ENCODE measurements at places on chromosomes 12 and 14. TPM values are rescaled to one million over a fixed set of nuclear protein-coding genes. Genes with fewer than 3 reads are reported as not detected.

The P2RX2 gene
- total RNA-seq, result not detected

DNA sequence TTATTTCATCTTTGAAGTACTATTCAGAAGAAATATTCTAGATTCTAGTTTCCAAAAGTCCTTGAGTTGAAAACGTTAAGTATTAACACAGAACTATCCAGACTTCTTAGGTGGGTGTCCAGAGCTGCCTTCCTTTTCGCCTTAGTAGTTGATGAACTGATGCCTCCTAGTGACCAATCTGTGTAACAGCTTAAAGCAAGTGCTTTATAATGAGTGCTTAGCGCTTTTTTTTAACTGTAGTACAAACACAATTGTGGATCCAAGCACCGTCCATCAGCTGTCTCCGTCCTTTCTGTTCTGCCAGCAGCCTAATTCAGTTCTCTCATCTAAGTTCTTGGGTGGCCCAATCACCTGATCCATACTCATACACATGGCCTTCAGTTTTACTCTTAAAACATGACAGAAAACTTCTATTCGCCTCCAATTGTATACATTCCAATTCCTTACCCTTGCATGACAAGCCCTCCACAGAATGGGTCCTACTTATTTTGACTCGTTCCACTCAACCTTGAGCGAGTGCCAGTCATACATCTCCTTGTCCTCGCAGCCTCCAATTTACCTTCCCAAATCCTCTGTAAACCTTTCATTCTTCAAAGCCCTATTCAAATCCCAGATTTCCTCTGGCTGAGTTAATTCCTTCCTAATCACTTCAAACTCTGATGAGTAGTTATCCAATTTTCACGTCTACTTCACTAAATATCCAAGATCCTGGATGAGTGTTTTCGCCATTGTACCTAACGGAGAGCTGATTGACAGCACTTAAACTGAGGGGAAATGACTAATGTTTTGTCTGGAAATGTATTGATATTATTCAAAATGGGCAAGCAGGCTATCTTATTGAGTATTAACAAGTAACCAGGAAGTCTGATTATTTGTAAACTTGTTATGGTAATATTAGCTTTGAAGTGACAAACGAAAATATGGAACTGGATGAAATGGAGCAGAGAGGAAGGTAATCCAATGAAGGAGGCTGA is 5.8 kb upstream of the PHLDA1 start:
- no peak for DNase-seq

- DNase-seq, result no peak
These were observed 406.3 kb upstream of the USP15 start for GRCh38 chr12:61853945-61854344.

DNA sequence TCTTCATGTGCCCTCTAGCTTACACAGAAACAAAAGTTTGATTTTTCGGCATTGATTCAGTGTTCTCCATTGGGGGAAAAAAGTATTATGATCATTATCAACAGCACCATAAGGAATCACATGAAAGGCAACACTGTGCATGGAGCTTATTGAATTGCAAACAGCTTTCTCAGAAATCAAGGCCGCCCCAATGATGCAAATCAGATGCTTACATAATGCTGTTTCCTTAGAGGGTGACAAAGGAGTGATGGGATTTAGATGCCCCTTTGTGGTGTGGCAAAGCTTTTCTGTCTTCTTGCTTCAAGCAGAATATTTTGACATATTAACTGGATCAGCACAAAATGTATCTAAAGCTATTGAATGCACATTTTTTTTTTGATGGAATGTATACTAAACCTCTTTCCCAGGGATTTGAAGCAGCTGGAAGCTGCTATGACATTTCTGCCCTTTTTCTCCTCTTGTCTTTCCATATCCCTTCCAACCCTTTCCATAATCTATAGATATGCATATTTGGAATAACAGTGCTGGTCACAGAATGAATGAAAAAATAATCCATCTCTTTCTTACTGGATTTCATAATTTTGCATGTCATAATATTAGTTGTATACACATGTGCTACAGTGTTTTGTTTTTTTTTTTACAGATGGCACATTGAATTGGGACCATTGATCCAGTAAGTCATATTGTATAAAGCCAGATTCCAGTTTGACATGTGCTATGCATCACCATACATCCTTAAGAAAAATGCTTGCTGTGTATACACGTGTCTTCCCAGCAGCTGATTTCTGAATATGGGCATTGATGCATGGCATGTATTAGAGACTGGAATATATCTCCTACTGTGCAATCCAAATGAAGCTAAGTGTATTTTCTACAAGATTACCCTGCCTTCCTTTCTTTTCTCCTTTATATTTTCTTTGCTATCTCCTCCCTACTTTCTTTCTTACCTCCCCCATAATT is 259.7 kb upstream of the DCN start:
- DNase-seq, result no peak

The KERA gene
- total RNA-seq, result not detected

The HELB gene
- total RNA-seq, result 4.0 TPM

DNA sequence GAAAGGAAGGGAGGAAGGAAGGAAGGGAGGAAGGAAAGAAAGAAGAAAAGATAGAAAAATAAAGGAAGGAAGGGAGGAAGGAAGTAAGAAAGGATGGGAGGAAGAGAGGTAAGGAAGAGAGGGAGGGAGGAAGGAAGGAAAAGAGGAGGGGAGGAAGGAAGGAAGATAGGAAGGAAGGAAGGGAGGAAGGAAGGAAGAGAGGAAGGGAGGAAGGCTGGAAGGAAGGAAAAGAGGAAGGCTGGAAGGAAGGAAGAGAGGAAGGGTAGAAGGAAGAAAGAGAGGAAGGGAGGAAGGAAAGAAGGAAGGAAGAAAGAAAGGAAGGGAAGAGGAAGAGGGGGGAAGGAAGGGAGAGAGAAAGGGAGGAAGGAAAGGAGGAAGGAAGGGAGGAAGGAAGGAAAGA is 12.8 kb upstream of the WIF1 start:
- DNase-seq, result no peak

The CCDC175 gene
- total RNA-seq, result not detected

The INSM2 gene
- not detected for total RNA-seq

- DNase-seq, result no peak
These were observed 87.8 kb downstream of the BBS10 start for GRCh38 chr12:76260390-76260748.

The GALNT6 gene
- 5.2 TPM for total RNA-seq

GRCh38 chr12:2335513-2335912 is 282.7 kb downstream of the CACNA1C start:
- no peak for DNase-seq

The KRT3 gene
- not detected for total RNA-seq

- no peak for DNase-seq
These were observed 107.6 kb downstream of the GTF2A1 start for GRCh38 chr14:81113176-81113575.

DNA sequence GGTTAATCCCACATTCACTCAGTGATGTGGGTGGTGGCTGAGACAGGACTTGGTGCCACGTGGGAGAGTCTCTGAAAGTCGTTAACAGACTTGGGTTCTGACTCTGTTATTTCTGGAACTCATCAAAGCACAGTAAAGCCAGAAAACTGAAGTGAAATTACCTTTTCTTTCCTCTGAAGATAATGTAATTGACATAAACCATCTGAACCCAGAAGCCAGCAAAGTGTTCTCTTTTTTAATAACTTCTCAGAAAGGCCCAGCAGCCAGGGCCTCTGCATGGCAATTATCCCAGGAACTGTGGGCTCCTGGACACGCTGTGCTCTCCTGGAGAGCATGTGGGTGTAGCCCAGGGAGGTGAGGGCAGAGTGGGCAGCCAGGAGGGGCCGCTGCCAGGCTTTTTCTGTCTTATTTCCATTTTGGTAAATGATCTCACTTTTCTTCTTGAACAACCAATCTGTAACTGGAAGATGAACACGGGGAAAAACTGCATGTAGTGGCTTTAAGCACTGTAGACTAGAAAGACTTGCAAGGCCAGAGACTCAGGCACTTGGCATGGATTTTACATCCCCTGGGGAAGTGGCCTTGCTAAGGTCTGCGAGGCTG is 444.1 kb upstream of the TMEM132C start:
- DNase-seq, result peak; percentile 36

DNA sequence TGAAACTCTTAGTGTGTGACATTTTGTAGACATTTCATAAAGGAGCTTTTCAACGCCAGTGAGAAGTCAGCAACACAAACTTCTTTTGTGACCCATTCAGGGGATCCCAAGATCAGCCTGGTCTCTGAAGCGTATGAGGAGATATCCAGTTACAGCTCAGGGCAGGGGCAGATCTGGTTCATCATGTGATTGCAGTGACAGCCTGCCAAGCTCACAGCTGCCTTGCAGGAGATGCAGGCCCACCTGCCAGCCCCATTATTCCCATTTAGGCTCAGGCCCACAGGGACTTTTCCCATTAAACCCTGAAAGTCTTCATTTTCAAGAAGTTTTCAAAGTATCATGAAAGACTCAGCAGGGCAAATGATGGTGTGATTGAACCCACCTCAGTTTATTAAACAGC is 38.3 kb downstream of the SRGAP1 start:
- no peak for DNase-seq

The PSME2 gene
- total RNA-seq, result 33.7 TPM

- no peak for DNase-seq
These were observed 26.2 kb upstream of the PLEKHG6 start for GRCh38 chr12:6284273-6284672.

GRCh38 chr12:51533799-51534198 is 57.2 kb upstream of the SCN8A start:
- DNase-seq, result no peak

The BICD1 gene
- 58.8 TPM for total RNA-seq

DNA sequence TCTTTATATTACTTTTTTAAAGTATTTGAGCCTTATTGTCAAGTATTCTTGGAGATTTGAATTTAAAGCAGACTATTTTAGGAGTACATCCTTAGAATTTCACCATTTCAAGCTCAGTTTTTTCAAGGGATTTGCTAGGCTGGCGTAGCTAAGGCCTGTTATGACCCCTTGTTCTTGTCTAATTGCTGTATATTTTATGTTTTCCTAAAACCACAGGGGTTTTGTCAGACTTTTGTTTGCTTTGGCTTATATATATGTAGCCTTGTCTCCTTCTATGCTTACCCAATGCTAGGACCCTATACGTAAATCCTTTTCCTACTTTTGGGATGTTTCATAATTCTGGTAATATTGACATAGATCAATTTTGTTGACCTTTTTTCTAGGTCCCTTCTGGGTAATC is 147.0 kb upstream of the SYT10 start:
- DNase-seq, result no peak

- no peak for DNase-seq
These were observed 2.8 kb downstream of the CAND1 start for GRCh38 chr12:67271976-67272375.

DNA sequence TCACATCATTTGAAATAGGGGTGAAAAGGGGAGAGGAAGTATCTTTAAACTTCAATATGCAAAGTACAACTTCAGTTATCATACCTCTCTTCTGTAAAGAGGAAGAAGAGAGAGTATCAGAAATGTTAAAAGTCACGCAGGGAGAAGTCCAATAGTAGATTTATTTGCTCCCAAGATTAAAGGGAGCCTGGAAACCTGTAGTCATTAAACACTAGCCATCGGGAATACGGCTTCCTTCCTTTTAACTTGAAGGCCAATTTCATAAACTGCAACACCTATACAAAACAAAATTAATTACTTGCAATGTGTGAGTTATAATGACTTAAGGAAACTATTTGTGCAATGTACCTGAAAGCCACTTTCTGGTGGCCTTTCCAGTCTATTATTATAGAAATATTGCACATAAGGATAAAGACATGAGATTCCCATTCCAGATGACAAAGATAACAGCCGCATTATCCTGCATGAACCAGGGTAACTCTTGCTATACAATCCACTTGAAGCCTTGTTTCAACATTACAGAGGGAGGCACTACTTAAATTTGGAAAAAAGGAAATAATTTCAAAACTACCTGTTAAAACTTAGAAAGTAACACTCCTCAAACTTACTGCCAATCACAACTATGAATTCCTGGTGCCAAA is 4.6 kb downstream of the BTG1 start:
- DNase-seq, result no peak

DNA sequence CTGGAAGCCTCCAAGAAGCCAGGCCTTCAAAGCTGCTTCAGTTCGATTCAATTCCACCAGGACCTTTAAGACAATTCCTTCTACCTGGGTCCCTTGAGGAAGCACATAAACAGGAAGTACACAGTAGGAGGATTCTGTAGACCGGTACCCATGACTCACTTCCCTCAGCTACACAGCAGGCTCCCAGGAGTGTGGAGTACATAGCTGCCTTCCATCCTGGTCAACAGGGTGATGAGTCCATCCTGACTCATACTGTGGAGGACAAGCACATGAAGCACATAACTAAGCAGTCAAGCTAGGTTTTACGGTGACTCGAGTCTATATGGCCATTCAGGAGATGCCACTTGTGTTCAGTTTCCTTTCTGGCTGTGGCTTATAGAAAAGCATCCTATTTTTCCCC is 197.6 kb upstream of the RBM19 start:
- DNase-seq, result no peak

The USP44 gene
- total RNA-seq, result 25.5 TPM

DNA sequence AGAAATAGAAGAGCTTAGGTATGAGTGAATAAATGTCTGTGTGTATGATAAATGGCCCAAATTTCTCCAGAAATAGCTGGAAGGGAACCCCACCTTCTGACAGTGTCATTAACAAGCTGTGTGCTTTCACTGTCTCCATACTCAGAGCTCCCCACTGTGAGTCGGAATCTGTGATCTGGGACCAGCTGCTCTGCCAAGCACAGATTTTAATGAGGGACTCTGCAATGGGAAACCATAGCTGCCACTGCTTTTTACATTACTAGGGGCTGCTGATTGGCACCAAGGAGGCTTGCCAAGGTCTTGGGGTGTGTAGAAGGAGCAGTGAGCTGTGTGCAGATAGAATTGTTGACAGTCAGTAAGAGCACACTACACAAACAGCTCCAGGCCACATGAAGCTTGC is 244.2 kb upstream of the CCDC196 start:
- no peak for DNase-seq

DNA sequence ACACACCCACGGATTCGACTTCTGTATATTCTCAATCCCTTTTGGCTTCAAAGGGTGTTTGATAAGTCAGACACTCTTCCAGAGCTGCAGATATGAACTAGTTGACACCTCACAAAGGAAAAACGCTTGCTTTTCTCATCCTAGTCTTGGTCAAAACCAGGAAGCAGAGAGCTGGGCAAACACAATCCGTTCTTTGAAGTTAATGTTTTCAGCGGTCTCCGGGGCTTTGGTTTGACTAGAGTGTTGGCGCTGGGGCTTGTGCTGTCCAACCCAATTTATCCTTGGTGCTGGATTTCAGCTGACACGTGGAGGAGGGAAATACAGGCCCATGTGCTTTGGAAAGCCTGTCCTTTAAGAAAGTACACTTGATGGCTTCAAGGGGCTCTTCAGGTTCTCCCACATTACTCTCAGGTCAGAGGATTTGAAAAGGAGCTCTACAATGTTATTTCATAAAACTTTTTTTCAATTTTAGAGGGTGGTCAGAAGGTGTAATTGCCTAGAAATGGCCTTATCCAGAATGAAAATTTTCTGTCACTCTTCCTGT is 985.8 kb downstream of the VRK1 start:
- no peak for DNase-seq

DNA sequence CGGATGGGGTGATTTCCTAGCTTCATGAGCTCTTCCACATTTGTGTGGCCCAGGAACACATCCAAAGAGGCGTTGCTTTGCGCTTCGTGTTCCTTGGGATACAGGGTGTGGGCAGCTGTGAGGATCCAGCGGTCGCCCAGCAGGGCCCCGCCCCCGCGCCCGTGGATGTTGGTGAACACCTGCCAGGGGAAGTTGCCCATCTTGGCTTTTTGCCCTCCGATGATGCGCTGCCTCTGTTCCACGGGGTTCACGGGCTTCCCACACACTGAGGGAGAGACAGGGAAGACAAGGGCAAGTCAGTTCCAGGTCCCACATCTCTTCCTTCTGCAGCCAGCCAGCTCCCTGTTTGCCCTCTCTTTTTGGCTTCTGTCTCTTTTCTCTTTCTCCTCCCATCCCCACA is 11.2 kb downstream of the C1R start:
- DNase-seq, result no peak

All from tibial nerve (tissue), 4 donors.